ACHN (cell line): ENCODE measurements at places on chromosomes 11 and 22.

DNA sequence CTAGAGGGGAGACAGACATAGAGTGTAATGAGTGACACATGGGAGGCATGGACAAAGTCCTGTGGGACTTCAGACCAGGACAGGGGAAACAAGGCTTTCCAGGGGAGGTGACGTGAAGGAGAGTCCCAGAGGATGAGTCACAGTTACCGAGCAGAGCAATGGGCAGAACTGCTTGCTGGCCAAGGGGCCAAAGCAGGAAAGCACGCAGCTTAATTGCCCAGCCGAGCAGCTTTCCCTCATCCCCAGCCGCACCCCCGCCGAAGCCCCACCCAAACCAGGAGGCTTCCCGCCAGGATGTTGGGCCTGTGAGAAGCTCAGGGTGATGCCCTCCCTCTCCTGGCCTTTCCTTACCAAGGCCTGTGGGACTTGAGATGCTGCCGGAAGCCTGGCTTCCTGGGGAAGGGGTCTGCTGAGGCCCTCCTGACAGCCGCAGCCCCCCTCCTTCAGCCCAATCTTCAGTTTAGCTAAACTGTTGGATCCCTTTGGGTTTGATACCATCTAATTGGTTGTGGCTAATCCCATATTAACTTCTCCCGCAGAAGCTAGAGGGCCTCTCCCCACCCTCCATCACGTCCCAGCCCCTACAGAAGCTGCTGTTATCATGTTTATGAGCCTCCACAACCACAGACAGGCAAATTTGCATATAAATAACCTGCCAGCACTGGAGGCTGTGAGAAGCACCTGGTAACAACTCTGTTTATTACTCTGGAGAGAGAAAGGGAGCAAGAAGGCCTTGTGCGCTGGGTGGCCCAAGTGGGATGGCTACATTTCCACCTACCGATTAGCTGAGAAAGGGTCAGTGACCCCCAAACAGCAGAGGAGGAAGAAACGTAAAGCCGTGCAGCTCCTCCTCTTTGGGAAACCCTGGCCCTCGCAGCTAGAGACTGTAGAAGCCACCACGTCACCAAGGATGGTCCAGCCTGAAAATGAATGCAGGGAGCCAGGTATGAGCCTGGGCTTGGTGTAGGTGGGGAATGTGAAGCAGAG lies 80.0 kb downstream of the TRIM29 start:
- DNase-seq: no peak

DNA sequence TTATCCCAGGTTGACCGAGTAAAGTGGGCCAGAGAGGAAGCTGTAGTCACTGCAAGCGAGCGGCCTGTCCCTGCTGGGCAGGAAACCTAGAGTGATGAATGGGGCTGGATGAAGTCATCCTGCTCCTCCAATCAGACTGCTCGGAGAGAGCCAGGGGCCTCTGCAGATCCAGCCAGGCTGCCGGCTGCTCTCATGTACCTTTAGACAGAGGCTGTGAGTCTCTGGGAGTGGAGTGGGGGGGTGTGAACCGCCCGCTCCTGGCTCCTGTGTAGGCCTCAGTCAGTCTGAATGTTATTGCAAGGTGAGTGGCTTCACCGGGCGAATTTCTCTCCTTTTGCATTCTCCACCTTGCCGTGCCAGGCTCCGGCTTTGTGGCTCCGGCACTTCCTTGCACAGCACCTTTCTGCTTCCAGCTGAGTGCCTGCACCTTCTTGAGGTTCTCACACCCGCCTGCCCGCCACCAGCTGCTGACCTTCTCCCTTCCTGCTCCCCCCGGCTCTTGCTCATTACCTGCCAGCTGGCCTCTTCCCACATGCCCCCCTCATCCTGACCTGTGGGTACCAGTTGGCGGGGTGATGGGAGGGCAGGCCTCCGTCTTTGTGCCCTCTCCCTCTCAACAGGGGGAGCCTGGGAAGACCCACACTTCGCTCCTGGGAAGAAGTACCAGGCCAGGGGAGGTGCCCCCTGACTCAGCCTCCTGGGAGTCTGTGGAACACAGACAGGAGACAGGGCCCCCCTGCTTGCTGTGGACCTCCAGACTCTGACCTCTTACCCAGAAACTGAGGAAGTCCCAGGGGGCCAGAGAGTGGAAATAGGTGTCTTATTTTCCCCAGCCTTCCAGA lies 79.9 kb downstream of the GRAMD1B start:
- peak; percentile 84 for DNase-seq

DNA sequence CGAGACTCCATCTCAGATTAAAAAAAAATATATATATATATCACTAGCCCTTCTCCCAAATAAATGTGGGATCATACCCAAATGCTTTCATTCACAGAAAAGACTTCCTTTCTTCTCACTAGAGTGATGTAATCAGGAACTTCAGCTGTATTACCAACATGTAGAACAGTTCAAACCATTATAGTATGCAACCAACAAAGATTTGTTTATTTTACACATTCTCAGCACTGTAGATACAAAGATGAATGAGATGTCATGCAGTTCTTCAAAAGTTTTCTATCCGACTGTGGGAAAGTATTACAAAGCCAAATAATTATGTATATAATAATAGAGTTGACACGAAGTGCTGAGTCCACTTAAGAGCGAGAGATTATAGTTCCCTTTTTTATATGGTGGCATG lies 22.2 kb upstream of the ZNF143 start:
- DNase-seq: no peak

GRCh38 chr22:31278626-31279326 lies 13.5 kb downstream of the PIK3IP1 start:
- DNase-seq: no peak

GRCh38 chr11:75273411-75274391 lies 33.1 kb downstream of the TPBGL start:
- no peak for DNase-seq

DNA sequence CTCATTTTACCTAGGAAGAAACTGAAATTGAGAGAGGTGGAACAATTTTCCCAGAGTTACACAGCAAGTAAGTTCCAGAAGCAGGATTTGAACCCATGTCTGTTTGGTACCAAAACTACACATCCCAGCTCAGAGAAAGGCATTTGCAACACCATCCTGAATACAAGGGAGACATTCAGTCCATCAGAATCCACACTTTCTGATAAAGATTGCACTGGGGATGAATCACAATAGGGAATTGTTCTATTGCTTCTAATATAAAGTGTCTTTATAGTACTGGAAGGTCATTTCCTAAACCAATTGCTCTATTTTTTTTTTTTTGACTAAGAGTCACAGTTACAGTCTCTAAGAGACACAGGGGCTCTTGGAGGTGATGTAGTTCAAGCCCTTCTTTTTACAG lies 208.1 kb upstream of the CADM1 start:
- DNase-seq: no peak

- DNase-seq: no peak
Observed at GRCh38 chr11:125287491-125288210, 123.1 kb downstream of the PKNOX2 start.
